ENCODE measurements at places on chromosomes 12 and 14.

GRCh38 chr12:61765926-61766325, 494.3 kb upstream of the USP15 start:
- no peak for DNase-seq

- no peak for DNase-seq
Measured at GRCh38 chr14:92564344-92565039, 50.9 kb downstream of the RIN3 start.

GRCh38 chr14:57277062-57277461, 8.3 kb downstream of the AP5M1 start:
- no peak for DNase-seq

DNA sequence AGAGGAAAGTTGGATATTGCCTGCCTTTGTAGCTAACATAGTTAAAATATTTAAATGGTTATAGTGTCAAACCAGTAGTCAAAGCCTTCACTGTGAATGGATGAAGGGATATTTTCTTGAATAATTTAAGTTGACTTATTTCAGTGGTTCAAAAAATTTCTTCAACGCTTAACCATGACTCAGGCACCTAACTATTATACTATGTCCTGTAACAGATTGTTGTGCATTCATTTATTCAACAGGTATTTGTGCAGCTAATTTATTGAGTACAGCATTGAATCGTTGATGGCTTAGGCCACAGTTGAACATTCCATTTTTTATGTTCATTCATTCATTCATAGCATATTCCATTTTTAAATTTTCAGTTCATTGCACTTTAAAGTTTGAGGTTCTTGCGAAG, 9.2 kb downstream of the HIF1A start:
- DNase-seq = peak; percentile 53

DNA sequence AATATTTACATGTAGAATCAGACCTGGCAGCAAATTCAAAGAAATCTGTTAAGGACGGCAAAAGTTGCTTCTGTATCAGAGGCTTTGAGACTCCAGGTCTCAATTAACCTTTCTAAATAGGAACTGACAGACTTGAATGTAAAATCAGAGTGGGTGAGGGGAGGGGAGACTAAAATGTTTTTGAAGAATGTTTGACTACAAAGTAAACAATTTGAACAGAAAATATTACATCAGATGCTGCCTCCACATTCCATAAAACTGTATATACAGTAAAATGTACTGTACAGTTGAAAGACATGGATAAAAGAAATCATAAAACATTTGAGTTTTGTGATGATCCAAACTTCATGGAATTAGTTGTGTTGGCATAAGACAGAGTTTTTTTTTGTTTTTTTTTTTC, 49.5 kb upstream of the POC1B start:
- DNase-seq = no peak

DNA sequence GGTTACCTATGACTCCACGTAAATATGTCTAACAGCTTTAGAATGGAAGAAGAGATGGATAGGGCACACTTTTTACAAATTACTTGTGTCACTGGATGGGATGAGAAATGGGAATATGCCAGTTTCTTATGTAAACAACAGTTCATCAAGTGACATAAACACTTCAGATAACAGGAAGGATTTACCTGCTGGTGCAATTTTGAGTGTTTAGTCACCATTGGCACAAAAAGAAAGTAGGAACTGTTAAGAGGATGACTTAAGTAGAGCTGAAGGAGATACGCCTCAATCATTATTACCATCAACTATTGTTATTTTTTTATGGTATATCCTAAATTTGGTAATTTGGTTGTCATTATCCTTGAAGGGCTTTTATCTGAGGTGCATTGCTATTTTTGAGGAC, 83.2 kb downstream of the RMST start:
- no peak for DNase-seq

GRCh38 chr12:27511723-27512045, 12.3 kb upstream of the PPFIBP1 start:
- DNase-seq = no peak

GRCh38 chr14:53035336-53036210, 84.7 kb upstream of the FERMT2 start:
- DNase-seq = no peak

GRCh38 chr14:55794655-55795595, 214.9 kb downstream of the KTN1 start:
- DNase-seq = peak; percentile 70

GRCh38 chr14:24304019-24304387, 3.8 kb downstream of the CIDEB start:
- DNase-seq = no peak

GRCh38 chr14:73755434-73756014, 41.3 kb upstream of the PNMA1 start:
- DNase-seq = no peak

DNA sequence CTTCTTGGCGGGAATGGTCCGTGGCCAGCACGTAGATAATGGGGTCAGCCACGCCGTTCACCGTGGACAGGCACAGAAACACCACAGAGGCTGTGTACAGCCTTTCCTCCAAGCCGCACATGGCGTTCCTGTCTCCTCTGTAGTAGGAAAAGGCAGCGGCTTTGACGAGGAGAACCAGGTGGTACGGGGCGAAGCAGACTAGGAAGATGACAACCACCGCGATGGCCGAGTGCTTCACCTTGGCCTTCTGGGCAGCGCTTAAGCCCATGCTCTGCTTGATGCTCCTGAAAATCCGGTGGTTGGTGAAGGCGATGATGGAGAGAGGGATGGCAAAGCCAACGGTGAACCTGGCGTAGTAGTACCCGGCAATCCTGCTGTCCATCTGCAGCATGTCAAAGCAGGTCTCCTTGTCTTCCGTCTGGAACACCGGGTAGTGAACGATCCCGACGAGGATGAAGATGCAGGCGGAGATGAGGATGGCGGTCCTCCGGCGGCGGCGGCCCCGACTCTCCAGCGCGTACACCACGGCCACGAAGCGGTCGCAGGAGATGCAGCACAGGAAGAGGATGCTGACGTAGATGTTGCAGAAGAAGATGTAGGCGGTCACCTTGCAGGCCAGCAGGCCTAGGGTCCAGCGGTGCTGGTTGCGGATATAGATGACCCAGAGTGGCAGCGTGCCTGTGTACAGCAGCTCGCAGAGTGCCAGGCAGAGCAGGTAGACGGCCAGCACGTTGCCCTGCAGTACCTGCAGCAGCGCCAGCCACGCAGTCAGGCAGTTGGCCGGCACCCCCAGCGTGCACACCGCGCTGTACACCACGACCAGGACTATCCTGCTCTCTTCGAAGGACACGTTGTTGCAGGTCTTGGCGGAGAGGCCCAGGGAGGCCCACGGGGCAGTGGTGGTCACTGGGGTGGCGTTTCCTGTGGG, 13.8 kb downstream of the GPR132 start:
- no peak for DNase-seq

DNA sequence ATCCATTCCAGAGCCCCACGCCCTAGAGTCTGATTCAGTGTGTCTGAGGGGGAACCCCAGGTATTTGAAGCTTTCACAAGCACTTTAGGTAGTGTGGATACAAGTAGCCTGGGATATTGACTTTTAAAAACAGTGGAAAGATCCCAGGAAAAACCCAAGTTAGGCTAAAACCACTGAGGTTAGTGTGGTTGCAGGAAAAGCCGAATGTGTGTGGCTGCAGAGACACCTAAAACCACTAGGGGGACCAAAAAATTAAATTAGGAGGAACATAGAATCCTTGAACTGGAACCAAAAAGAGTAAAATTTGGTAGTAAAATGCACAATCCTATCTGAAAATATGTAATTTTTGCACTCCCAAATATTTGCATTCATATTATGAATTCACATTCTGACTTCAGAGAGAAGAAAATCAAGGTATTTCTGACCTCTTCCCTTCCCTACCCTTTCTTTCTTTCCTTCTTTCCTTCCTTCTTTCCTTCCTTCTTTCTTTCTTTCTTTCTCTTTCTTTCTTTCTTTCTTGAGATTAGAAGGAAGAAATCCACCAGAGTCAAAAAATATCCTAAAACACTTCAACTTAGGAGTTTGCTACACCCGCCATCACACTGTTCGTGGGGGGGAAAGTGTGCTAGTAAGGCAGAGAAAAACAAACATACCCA, 37.8 kb downstream of the SLCO1A2 start:
- peak; percentile 38 for DNase-seq

GRCh38 chr14:77918448-77918847, 118.5 kb downstream of the ADCK1 start:
- no peak for DNase-seq

All from fibroblast of pulmonary artery (primary cell).